SJCRH30 (cell line): ENCODE measurements at places on chromosomes 7 and 10.

DNA sequence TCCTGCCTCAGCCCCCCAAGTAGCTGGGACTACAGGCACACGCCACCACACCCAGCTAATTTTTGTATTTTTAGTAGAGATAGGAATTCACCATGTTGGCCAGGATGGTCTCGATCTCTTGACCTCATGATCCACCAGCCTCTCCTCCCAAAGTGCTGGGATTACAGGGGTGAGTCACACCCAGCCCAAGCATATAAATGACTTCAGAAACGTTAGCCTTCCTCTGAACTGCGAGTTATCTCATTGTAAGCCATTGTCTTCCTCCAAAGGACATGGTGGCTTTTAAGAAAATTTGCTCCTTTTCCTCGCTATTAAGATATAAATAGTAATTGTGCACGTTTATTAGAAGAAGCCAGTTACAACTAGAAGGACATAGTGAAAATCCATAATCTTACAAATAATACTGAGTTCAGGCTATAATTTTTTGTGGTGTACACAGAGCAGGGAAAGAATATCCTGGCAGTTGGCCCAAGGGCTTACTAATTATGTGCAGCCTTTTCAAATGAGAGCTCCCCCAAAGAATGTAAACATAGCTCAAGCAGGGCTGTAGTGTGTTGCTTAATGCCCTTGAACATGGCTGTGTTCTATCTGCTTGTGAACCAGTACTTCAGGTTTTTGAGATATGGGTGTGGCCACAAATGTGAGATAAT is 495.8 kb downstream of the PARD3 start:
- peak; percentile 58 for DNase-seq

DNA sequence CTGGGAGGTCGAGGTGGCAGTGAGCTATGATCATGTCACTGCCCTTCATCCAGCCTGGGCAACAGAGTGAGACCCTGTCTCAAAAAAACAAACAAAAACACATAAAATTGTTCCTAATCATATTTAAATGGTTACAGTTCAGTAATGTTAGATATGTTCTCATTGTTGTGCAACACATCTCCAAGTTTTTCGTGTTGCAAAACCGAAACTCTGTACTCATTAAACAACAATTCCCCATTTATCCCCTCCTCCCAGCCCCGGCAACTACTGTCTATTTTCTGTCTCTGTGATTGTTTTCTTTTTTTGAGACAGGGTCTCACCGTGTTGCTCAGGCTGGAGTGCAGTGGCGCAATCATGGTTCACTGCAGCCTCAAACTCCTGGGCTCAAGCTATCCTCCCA is 16.1 kb upstream of the PRXL2A start:
- DNase-seq = no peak

DNA sequence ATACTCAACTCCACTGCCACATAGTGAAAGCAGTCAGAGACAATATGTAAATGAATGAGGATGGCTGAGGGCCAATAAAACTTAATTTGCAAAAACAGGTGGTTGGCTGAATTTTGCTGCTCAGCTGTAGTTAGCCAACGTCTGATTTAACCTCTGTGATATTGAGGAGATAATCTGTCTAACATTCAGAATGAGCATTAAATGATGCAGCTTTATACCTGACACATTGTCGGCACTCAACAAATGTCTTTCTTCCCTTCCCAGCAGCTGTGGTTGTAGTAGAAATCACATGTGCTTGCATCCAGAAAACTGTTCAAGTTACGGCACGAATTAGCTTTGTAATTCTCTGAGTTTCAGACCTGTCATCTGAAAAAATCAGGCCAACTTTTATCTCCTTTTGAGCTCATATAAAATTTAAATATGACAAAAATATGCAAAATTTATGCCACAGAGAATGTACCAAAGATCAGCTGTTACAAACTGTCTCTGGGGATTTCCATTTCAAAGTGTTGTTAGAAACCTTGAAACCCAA is 1239.7 kb downstream of the GATA3 start:
- DNase-seq = peak; percentile 46

GRCh38 chr10:70267161-70267933 is 16.5 kb downstream of the NPFFR1 start:
- peak; percentile 34 for DNase-seq

- peak; percentile 42 for DNase-seq
Measured at GRCh38 chr10:29703271-29703670, 68.5 kb upstream of the SVIL start.

- DNase-seq = no peak
Measured at GRCh38 chr7:28478656-28479055, 66.3 kb downstream of the CREB5 start.

DNA sequence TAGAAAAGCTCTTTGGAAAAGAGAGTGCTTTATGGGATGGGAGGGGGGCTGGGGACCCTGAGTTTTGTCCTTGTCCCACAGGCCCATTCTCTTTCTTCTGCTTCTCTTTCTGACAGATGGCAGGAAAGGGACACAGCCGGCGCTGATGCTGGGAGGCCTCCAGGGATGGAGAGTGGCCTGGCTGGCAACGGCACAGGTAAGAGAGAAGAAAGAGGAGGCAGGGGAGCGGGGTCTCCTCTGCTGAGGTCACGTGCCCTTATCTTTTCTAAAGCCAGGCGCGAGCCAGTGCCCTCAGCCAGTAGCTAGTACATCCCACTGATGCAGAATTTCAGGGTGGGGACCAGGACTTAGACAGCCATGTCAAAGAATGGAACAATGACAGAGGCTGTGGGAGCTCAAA is 9.2 kb downstream of the ZNF775 start:
- no peak for DNase-seq

GRCh38 chr7:155283565-155284194 is 14.0 kb upstream of the INSIG1 start:
- no peak for DNase-seq
